ENCODE measurements at places on chromosomes 5 and 9.

- DNase-seq: no peak
Observed at GRCh38 chr9:137050570-137050969, 3.3 kb downstream of the ENTPD2 start.

DNA sequence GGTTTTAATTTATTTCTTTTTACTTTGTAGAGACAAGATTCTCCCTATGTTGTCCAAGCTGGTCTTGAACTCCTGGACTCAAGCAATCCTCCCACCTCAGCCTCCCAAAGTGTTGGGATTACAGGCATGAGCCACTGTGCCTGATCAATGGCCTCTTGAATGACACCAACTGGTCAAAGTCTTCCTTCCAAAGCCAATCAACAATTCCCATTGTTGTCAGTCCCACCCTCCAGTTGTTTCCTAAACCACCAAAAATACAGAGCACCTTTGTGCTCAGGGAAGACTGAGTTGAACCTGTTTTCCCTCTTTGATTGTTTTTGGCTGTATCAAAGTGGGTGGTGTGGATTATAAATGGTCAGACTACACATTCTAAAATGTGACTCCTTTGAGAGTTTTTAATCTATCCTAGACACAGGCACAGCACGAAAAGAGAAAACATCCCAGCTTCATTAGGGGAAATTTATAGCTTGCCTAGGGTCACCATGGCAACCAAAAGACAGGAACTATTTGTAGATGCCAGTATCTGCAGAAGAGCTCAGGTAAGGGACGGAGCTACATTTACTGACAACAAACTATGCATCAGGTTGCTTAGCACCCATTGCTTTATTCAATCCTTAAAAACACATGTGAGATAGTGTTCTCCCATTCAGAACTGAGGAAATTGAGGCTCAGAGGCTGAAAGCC is 27.6 kb upstream of the ATP6V1G1 start:
- no peak for DNase-seq

DNA sequence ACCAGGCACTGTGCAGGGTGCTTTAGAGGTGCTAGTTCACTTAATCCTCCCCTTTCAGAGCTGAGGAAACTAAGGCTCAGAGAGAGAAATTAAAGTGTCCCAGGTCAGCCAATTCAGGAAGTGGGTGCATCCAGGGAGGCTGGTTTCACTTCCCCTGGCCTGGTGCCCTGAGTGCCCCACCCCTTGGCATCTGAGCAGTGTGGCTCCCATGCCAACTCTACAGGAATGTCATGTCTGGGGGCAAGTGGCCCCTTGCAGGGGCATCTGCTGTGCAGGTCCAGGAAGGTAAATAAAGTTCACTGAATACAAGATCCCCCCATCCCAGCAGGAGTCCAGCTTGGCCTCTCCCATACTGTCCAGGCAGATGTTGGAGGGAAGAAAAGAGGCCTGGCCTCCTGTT is 4.4 kb upstream of the N4BP3 start:
- DNase-seq: no peak

DNA sequence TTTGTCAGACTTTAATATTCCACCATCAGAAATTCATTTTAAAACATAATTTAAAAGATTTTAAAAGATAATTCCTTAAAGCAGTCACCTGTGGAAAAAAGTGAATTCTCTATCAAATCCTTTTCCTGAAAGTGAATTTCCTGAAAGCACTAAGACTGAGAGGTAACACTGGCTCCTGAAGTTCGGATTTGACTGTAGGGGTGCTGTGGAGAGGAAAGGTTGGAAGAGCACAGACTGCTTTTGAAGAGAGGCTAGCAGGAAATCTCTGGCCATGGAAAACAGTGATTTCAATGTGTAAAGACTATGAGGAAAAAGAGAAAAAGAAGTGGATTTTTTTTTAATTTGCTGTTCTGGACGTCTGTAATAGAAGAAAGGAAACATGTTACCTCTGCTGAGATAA is 35.7 kb upstream of the TMEM161B start:
- DNase-seq: no peak

DNA sequence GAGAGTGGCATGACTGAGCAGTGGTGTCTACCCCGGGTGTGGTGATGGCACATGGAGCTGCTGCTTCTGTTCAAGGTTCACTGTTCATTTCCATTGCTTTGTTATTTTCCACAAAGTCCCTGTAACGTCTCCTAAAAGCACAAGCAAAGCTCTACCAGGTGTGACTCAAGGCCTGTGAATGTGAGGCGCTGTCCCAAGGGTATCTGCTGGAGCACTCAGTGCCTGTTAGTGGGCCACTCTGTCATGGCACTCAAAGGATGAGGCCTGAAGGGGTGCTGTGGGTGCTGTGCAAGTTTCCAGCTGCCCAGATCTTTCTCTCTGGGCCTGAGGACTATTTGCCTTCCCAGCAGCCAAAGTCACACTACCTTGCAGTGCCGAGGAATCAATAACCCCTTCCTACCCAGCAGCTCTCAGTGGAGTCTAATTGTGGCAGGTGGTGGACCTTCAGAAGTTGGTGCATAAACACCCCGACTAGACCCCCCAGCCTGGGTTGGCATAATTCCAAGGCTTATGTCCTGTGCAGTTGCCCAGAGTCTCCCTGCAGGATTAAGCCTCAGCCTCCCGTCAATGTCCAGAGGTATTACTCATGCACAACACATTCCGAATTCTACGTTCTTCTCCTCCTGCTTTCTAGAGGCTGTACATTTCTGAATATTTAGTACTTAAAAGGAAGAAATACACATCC is 17.4 kb upstream of the PTCH1 start:
- DNase-seq: no peak

DNA sequence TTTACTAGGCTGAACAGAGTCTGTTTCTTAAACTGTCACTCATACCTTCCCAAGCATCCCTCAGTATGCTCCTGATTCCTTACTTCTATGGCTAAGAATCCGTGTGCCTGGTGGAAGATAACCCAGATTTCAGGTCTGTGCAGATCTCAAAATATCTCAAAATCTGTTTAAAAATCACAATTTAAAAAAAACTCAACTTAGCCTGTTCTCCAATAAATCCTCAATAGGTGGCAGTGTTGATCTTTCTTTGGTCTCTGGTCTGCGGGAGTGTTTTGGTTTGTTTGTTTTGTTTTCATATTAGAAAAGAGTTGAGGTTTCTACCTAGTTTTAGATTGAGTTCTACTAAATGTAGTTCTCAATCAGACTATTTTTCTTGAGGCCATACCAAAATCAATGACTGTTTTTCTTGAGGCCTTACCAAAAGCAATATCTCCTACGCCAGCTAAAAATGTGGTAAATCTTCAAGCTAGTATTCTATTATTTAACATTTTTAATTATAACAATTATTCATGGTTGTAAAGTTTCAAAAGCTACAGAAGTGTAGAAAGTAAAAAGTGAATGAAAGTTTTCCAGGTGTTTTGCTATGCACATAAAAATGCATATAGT is 57.9 kb downstream of the TGFBR1 start:
- no peak for DNase-seq

GRCh38 chr5:22683050-22683449 is 170.1 kb downstream of the CDH12 start:
- DNase-seq: no peak

DNA sequence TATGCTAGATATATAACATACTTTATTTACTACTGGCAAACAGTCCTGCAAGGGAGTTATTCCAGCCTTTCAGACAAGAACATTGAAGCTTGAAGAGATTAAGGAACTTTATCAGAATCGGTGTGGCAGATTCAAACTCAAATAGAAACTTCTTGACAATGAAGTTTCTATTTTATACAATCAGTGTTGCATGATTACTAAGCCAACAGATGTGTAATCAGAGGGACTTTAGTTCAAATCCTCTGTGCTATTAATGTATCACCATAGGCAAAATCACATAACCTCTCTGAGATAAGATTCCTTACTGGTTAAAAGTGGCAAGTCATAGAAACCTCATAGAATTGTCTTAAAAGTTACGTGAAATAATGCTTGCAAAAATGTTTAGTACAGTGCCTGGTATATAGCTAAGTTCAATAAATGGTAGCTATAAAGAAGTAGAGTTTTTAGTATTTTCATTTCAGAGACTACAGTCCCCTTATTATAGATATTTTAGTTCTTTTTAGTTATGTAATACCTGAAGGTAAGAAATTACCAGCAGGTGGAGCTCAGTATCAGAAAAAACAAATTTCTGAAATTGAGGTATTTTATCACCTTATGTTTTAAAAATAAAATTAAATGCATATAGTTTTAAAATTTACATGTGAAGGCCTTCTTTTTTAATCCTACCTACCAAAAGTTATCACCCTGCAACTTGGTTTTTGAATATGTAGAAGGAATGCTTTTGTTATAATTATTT is 172.1 kb downstream of the FER start:
- no peak for DNase-seq

GRCh38 chr5:87770016-87770570 is 357.4 kb upstream of the CCNH start:
- DNase-seq: no peak

GRCh38 chr5:181198106-181198685 is 6.8 kb downstream of the TRIM7 start:
- DNase-seq: no peak

- no peak for DNase-seq
Observed at GRCh38 chr5:139705655-139706587, 57.8 kb downstream of the CXXC5 start.

DNA sequence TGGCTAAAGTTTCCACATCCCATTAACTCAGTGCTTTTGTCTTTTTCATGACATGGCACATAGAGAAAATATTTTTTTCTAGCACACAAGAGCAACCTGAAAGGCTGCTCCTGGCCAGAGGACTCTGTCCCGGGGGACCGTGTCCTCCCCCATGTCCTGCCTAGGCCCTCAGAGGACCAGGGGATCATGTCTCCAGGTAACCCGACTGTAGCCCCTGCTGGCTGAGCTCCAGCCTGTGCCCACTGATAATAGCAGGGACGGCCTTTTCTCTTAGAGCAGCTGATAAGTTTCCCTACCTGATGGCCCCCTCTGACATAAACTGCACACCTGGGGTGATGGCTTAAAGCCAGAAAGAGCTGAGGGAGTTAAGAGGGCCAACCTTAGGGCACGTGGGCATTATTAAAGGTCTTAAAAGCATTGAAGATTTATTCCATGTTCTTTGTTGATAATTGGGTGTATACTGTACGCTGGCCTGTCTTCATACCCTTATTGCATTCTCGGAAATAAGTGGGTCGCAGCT is 5.9 kb downstream of the HDHD3 start:
- DNase-seq: no peak

All from T follicular helper cell (primary cell).